Cardiac fibroblast (primary cell): ENCODE measurements at places on chromosomes 11 and 22.
A peak's percentile ranks its signal among the peaks of the same experiment; 100 is the strongest.

- DNase-seq: no peak
These were observed 875 bp downstream of the TCP11L1 start for GRCh38 chr11:33040033-33040861.

GRCh38 chr11:110077831-110078325 is 15.3 kb upstream of the ZC3H12C start:
- peak; percentile 87 for DNase-seq

DNA sequence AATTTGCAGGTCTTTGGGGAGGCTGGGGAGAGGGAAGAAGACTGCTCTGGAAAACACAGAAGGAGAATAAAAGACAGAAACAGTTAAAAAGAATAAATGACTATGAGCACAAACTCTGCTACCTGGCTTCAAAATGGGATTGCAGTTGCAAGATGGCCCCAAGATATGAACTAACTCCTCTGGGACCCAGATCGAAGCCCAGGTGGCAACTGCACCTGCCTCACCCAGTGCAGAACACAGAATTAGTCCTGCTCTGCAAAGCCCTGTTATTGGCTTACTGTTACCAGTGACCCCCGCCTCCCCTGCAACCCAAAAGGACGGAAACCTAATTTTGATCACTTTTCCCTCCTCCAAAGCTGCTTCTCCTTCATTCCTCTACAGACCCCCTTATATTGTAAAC is 35.9 kb upstream of the POU2AF1 start:
- DNase-seq: no peak

DNA sequence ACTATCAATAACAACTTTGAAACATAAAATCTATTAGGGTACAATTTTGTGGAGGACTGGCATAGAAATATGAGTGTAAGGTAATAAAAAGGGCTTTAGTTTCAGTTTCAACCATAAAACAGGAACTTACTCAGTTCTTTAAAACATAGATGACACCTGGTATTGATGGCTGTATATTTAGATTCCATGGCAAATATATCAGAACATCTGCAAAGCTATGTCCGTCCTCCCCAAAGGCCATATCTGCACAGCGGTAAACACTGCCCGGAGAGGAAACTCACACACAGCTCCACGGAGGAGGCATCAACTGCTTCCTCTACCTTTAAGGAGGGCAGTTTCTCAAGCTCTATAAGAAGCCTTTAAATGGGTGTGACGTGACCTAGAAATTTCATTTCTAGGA is 993.3 kb downstream of the BRD1 start:
- DNase-seq: no peak

DNA sequence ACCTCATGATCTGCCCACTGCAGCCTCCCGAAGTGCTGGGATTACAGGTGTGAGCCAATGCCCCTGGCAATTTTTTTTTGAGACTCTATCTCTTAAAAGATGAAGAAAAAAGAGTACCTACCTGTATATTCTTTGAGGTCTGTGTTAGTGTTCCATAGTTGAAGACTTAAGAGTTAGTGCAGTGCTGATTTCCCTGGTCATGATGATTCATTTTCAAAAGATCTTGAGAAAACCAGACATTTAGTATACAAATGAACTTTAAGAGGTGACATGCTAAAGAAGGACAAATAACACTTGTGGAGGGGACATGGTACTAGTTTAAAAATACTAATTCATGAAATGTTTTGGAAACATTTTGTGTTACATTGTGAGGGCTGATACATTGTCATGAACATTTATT is 17.7 kb downstream of the CBL start:
- DNase-seq: no peak

- DNase-seq: no peak
These were observed 23.6 kb upstream of the TMEM135 start for GRCh38 chr11:87013912-87014825.

DNA sequence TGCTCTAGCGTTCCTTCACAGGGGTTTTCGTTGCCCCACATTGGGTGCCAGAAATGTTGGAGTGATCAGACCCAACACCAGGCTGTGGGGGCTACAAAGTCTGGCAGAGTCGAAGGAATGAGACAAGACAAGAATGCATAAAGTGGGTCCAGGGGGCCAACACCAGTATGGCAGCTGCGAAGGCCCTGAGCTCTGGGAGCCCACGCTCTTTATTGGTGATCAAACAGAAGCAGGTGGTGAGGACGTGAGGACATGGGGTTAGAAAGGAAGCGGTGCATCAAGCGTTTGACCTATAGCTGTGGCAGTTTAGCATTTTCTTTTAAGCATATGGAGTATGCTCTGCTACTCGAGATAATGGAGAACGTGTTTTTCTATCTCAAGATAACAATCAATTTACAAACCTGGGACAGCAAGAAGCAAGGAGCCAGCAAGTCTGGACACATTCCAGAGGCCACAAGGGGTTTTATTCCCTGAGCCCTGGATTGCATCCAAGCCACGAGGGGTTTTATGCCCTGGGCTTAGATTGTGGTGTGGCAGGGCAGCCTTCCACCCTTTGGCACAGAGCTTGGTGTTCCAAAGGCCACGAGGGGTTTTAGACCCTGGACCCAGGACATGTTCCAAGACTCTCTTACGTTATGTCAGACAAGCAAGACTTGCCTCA is 3.9 kb upstream of the DNAJB13 start:
- DNase-seq: no peak

DNA sequence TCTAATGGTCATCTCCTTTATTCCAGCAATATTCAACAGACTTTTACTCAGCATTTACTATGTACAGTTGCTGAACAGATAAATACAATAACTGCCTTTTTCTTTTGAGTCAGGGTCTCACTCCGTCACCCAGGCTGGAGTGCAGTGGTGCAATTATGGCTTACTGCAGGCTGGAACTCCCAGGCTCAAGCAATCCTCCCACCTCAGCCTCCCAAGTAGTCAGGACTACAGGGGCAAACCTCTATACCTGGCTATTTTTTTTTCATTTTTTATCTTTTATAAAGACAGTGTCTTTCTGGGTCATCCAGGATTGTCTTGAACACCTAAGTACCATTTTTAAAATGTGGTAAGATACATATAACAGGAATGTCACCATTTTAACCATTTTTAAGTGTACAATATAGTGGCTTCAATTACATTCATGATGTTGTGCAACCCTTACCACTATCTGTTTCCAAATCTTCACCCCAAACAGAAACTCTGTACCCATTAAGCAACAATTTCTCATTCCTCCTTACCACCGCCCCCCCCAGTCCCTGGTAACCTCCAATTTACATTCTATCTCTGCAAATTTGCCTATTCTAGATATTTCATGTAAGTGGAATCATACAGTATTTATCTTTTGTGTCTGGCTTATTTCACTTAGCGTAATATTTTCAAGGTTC is 67.8 kb downstream of the MIAT start:
- no peak for DNase-seq

DNA sequence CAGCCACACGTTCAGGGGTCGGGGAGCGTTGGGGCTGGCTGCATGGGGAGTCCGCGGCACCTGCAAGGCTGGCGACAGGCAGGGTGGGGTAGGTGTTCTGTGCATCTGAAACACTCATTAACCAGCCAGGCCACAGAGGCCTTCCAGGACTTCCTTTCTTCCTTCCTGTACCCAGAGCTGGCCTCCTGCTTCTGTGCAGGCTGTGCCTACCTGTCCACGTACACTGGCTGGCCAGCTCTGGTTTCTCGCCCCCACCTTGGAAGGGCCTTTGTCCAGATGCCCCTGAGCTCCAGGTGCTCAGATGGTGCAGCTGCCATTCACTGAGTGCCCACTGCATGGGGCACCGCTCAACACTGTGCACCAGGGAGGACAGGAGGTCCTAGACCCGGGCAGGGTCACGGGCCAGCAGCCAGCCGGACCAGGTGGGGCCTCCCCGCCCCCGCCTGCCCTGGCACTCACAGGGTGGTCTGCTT is 15.9 kb downstream of the TTLL12 start:
- no peak for DNase-seq

GRCh38 chr11:101127197-101127698 is 2.4 kb downstream of the PGR start:
- DNase-seq: no peak

- peak; percentile 47 for DNase-seq
These were observed 22.4 kb downstream of the XRRA1 start for GRCh38 chr11:74926304-74927030.
